ENCODE measurements at places on chromosomes 1 and 21.
A peak's percentile ranks its signal among the peaks of the same experiment; 100 is the strongest.

- peak; percentile 51 for DNase-seq
Observed at GRCh38 chr1:234500269-234500668, 21.3 kb upstream of the TARBP1 start.

DNA sequence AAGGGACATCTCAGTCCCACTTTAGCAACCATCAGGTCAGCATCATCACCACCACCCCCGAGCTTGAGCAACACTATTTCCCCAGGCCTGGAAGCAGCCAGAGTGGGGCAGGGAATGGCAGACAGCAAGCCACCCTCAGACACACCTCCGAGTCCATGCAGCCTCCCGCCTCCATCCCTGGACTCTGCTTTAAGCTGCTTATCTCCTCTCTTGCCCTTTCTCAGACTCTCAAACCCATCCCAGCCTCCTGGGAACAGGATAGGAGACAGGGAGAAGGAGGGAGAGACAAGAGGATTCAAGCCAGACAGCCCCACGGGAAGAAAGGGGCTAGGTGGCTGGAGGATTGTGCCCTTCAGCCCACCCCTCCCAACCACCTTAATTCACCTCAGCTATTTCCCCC lies 1.7 kb downstream of the PIAS3 start:
- no peak for DNase-seq

DNA sequence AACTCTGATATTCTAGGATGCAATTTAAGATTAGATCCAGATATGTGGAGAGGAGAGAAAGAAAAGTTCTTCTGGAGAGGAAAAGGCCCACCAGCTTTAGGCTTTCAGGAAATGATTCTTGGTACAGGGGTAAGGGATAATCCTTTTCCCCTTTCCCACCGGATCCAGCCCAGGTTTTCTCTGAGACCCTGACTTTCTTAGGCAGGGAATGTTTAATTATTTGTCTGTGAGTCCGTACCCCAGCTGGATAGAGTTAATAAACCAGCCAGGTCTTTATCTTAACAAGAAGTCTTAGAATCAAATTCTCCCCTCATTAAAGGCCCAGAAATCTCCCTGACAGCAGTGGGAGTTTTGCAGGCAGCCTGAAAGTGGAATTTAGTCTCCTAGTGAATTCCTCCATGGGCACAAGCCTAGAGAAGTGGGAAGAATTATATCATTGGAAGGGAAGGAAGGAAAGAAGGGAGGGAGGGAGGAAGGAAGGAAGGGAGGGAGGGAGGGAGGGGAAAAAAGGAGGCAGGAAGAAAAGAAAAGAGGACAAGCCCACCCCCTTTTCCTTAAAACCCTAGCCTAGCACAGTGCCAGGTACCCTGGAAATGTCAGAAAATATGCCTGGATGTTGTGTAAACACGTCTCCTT lies 189.0 kb downstream of the PLPP3 start:
- no peak for DNase-seq

DNA sequence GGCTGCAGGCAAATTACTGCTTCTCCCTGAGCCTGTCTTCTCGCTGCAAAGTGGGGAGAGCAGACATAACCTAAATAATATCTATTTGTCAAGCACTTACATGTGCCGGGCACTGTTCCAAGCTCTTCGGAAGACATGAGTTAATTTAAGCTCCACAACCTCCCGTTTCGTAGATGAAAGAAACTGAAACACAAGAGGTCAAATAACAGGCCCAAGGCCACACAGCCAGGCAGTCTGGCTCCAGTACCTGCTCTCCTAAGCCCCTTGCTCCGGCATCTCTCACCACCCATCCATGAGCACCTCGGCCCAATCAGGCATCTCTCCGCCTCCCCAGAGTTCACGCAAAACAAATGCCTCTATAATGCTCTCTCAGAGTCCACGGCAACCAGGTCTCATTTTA lies 65.4 kb downstream of the TAS1R2 start:
- no peak for DNase-seq

- DNase-seq, result peak; percentile 38
Observed at GRCh38 chr1:208093754-208094719, 150.1 kb downstream of the PLXNA2 start.

GRCh38 chr1:7489586-7489985 lies 281.5 kb upstream of the VAMP3 start:
- DNase-seq, result no peak

DNA sequence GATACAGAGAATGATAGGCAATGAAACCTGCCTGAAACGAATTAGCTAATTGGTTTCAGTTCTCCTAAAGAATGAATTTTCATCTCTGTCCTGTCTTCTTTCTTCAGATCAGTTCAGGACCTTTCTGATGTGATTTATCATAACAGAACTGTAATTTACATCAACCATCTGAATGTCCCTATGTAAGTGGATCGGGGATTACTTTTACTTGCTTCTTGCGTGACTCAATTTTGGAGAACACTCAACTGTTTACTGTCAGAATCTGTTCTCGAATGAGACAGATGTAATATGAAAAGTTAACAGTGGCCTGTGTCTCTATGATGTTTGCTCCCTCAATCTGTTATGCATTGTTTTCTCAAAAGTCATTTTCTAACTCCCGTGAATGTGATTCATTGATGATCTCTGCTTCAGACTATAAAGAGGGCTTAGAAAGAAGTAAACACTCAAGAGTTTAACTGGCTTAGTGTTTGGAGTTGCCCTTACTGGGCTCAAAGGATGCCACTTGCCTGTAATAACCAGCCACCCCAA lies 111.0 kb downstream of the GABPA start:
- DNase-seq, result no peak

DNA sequence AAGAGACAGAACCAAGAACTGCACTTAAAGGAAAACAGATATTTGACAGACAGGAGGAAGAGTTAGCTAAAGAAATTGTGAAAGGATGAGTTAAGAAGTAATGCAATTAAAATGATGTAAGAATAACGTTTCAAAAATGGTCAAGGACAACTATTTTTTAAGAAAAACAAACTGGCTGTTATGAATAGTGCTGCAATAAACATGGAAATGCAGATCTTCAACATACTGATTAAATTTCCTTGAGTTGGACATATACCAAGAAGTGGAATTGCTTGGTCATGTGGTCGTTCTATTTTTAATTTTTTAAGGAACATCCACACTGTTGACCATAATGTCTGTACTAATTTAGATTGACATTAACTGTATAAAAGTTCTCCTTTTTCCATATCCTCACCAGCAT lies 23.1 kb upstream of the PHTF1 start:
- DNase-seq, result no peak

Data from stimulated activated CD4-positive, alpha-beta T cell treated with anti-CD3 and anti-CD28 coated beads, Interleukin-12 subunit alpha, Interleukin-12 subunit beta, amount 100 ng/mL, for 48 hours (primary cell).